WTC11 (cell line): ENCODE measurements at places on chromosomes 4 and X.
A peak's percentile ranks its signal among the peaks of the same experiment; 100 is the strongest.

DNA sequence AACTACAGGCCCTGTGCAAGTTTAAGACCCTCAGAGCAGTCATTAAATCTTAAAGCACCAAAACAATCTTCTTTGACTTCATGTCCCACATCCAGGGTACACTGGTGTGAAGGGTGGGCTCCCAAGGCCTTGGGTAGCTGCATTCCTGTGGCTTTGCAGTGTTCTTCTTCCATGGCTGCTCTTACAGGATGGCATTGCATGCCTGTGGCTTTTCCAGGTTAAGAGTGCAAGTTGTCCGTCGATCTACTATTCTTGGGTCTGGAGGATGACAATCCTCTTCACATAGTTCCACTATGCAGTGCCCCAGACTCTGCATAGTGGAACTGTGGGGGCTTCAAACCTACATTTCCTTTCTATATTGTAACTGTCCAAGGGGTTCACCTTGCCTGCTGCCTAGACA lies 494.5 kb downstream of the CFAP47 start:
- DNase-seq = no peak

GRCh38 chr4:148435654-148436406 lies 6.4 kb downstream of the NR3C2 start:
- DNase-seq = no peak

GRCh38 chr4:88758264-88758663 lies 60.6 kb upstream of the NAP1L5 start:
- DNase-seq = no peak

DNA sequence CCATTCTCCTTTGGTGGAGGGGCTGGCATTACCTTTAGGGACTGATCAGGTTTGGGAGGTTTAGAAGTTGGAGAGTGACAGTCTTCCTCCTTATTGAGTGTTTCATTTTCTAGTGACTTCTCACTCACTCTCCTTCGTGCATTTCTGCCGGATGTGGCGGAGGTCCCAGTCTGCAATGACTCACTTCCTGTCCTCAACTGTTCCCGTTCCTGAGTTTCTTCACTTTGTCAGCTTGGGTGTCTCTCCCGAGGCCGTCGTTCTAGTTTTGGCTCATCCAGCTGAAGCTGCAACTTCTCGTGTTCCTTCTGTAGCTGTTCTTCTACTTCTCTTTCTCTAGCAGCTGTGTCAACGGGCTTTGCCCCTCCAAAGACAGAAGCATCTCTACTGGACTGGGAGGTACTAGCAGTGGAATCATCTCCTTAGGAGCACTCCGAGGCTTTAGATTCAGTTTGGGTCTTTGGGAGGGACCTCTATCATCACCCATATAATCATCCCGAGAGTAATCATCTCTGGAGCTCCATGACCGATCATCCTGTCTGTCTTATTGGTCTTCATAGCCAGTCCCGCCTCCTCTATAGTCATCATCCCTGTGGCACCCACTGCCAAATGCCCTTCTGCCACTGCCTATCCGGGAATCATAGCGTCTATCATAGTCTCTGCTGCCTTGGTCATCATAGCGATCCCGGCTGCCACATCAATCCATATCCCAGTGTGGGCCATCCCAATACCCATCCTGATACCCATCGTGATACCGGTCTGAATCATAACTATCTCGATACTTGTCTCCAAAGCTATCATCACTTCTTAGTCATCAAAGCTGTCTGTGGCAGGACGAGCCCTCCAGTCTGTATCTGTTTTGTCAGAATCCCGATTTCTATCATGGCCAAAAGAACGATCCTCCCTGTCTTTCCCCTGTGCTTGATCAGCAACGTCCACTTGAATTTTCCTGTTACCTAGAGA lies 35.3 kb upstream of the VSIG4 start:
- DNase-seq = no peak

GRCh38 chr4:2787230-2788100 lies 5.4 kb upstream of the SH3BP2 start:
- peak; percentile 19 for DNase-seq

GRCh38 chr4:147740176-147740575 lies 8.3 kb downstream of the ARHGAP10 start:
- DNase-seq = no peak

- DNase-seq = no peak
Observed at GRCh38 chr4:173181848-173182247, 13.2 kb downstream of the GALNT7 start.

GRCh38 chr4:51932261-51932660 lies 87.9 kb downstream of the LRRC66 start:
- no peak for DNase-seq

GRCh38 chr4:70651864-70652506 lies 14.3 kb downstream of the JCHAIN start:
- DNase-seq = no peak

DNA sequence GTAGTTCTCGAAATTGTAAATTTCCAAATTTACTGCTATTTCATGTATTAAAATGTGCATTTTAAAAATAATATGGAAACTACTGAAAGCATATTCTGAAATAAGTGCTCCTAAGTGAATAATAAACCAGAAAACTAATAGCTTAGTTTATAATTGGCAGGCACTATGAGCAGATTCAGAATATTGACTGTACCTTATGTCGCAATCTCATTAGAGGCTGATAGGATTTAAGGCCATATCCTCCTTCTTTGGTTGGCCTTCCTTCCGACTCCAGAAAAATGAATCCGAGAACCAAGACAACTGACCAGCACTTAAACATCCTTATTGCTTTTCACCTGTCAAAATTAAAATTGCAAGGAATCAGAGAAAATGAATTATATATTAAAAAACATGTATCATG lies 52.7 kb downstream of the FSTL5 start:
- no peak for DNase-seq

DNA sequence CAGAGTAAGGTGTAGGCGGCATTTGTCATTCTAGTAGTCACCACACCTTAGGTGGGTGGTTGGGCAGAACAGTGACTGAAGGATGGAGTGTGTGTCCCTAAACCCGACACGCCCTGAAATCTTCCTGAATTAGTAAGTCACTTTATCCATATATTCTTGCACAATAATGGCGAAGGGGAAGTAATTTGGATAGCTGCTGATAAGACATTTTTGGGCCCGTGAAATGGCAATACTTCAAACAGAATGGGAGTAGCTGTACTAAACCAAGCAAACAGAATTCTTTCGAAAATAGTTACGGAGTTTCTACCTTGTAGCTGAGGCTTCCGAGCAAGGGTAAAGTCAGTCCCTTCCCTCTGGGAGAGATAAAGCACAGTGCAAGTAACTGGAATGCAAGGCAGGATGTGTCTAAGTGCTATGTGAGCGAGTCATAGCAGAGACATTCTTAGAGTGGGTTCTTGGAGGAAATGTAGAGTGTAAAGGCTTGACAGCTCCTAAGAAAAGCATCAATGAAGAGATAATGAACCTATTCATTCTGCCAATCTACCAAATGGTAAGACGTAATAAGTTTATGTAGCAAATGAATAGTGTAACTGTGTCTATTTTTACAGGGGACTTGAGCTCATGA lies 72.8 kb downstream of the CLCN5 start:
- no peak for DNase-seq

DNA sequence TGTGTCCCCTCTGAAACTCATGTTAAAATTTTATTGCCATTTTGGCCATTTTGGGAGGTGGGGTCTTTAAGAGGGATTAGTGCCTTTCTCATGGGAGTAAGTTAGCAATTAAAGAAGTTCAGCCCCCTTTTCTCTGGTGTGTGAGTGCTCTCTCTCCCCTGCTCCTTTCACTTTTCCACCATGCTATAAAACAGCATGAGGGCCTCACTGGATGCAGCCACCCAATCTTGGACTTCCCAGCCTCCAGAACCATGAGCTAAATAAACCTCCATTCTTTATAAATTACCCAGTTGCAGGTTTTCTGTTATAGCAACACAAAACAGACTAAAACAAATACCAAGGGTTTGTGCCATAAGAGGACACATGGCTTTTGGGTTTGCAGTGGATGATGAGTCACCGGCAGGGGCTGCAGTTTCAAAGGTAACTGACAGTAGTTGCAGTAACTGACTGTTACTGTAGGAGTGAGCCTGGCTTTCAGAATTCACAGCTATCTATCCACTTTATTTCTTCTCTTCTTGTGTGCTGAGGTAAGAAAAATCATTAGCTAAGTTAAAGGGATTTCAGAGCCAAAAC lies 121.5 kb downstream of the PPEF1 start:
- DNase-seq = no peak

GRCh38 chr4:163815776-163816175 lies 321.3 kb downstream of the TMA16 start:
- no peak for DNase-seq
